SK-N-DZ (cell line): ENCODE measurements at places on chromosomes 5 and 9.

DNA sequence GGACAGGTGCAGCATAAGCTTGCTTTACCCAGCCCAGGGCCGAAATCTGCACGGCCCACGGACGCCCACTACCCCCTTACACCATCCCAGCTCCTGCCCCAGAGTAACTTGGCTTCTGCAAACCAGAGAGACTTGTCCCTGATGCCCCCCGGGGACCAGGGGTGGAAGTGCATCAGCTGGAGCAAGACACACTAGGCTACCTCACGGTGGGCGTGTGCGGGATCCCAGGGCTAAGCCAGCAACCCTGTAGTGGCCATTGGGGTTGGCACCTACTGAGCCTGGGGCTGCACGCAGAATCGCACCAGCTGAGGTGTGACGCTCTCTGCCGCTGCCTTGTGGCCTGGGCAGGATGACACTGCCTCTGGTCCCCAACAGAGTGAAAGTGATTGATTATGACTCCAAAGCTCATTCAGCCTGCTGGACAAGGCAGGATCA lies 6.1 kb upstream of the ZNF79 start:
- peak; percentile 53 for DNase-seq

- no peak for DNase-seq
Measured at GRCh38 chr5:176350416-176350815, 11.1 kb downstream of the KIAA1191 start.

GRCh38 chr5:103450333-103451061 lies 112.1 kb downstream of the NUDT12 start:
- peak; percentile 88 for DNase-seq

DNA sequence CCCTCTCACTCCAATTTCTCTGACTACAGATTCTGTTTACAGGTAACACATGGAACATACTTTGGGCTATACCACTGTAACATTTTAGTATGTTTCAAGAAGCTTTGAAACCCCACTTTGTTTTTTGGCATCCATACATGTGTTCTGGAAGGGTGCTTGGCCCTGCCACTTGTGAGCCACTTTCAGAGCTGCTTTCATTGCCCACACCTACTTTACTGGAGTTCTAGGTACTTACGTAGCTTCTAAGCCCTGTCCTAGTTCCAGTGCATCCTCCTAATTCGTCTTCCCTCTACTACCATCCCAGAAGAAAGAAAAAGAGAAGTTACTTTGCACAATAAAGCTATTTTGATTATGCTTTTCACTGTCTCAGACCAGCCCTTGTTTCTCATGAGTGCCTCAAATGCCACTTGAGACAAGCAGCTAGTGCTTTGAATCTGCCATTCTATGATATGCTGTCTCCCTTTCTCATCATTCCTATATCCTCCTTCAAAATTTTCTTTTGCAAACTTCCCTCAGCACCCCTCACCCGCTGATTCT lies 26.5 kb upstream of the C5orf47 start:
- DNase-seq, result no peak

DNA sequence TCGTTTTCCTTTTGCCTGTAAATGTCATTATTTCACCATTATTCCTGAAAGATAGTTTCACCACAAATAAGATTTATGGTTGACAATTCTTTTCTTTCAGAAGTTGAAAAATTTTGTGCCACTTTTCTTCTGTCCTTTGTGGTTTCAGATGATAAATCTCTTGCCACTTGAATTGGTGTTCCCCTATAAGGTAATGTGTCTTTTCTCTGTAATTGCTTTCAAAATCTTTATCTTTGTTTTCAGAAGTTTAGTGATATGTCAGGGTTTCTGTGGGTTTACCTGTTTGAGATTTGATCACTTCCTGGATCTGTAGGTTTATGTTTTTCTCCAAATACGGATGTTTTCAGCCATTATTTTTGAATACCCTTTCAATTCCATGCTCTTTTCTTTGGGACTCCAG lies 14.6 kb downstream of the RASA1 start:
- no peak for DNase-seq

GRCh38 chr9:16303506-16303905 lies 567.0 kb downstream of the BNC2 start:
- no peak for DNase-seq
